Uterine smooth muscle cell (primary cell): ENCODE measurements at places on chromosomes 11 and 22. TPM values are rescaled to one million over a fixed set of nuclear protein-coding genes. Genes with fewer than 3 reads are reported as not detected.

IFITM10 gene
- 0.89 and 1.5 TPM in 2 replicates for total RNA-seq

MIOX gene
- not detected in 2 replicates for total RNA-seq

CASP1 gene
- total RNA-seq: 8.5 and 10.2 TPM in 2 replicates

GPR83 gene
- total RNA-seq: under 0.01 TPM in 1 of 2 replicates, not detected in the other

ZNRF3 gene
- total RNA-seq: 4.8 and 5.1 TPM in 2 replicates

WNT7B gene
- total RNA-seq: 0.33 TPM in 1 of 2 replicates, not detected in the other

POU2F3 gene
- total RNA-seq: 0.12 TPM in 1 of 2 replicates, not detected in the other

KCNQ1OT1 gene
- total RNA-seq: 2.8 and 3.6 TPM in 2 replicates

GLYAT gene
- total RNA-seq: not detected in 2 replicates

PHOX2A gene
- not detected in 2 replicates for total RNA-seq

SMIM35 gene
- total RNA-seq: not detected in 2 replicates

KRTAP5-7 gene
- 0.11 TPM in 1 of 2 replicates, not detected in the other for total RNA-seq

GPHA2 gene
- not detected in 2 replicates for total RNA-seq

SLC22A6 gene
- not detected in 2 replicates for total RNA-seq

GSTT2 gene
- 1.00 and 1.1 TPM in 2 replicates for total RNA-seq

TRIM51 gene
- not detected in 2 replicates for total RNA-seq

SLC15A3 gene
- total RNA-seq: 7.5 and 10.6 TPM in 2 replicates

TRIM5 gene
- 37.6 and 52.2 TPM in 2 replicates for total RNA-seq

OR8K1 gene
- not detected in 2 replicates for total RNA-seq

CARD10 gene
- 1.2 and 2.1 TPM in 2 replicates for total RNA-seq

SYT12 gene
- under 0.01 and 0.12 TPM in 2 replicates for total RNA-seq

BTG4 gene
- total RNA-seq: not detected in 2 replicates
